ENCODE measurements at places on chromosomes 11 and 22.
A peak's percentile ranks its signal among the peaks of the same experiment; 100 is the strongest.

- DNase-seq: no peak
These were observed 103.2 kb downstream of the ZBTB16 start for GRCh38 chr11:114162719-114163123.

- DNase-seq: no peak
These were observed 6.8 kb downstream of the SLC35F2 start for GRCh38 chr11:107851704-107852310.

DNA sequence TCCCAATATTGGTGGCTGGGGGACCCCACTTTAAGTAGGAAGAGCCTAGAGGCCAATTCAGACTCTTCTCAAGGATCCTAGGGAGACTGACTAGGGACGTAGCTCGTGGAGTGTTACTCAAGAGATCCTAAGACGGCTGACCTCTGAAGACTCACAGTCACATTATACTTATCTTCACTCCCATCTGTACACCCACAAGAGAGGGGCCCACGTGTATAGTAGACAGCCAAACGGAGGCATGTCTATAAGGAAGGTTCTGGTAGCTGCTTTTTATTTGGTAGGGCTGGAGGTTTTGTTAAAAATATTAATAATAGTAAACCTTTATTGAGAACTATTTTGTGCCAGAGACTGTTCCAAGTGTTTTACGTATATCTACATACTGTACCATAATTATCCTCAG, 22.9 kb upstream of the APOA1 start:
- DNase-seq: no peak

DNA sequence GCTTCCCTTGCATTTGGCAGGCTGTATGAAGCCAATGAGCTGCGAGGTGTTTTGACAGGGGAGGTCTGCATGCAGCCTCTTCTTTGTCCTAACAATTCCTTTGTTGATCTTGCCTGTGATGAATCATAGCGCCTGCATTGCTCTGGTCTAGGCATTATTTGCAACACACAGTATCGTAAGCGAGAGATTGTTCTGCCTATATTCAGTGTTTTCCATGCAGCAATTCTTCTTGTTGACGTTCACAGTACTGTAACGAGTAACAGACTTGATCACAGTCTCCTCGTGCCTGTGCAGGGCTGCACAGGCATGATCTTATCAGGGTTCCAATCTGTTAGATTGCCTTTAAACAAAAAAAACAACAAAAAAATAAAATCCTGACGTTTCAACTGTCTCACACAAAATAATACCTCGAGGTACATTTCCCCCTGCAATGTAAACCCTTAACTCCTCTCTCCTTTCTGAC, 13.9 kb upstream of the ADSL start:
- DNase-seq: peak; percentile 37

DNA sequence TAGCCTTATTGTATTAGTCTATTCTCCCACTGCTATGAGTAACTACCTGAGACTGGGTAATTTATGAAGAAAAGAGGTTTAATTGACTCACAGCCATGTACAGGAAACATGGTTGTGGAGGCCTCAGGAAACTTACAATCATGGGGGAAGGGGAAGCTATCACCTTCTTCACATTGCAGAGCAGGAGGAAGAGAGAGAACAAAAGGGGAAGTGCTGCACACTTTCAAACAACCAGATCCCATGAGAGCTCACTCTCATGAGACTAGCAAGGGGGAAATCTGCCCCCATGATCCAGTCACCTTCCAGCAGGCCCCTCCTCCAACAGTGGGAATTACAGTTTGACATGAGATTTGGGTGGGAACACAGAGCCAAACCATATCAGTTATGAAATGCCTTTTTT, 179.4 kb downstream of the ARHGAP42 start:
- DNase-seq: no peak

- DNase-seq: peak; percentile 89
These were observed 9.7 kb downstream of the FXYD2 start for GRCh38 chr11:117814766-117815261.

GRCh38 chr11:8186429-8186828, 17.6 kb upstream of the RIC3 start:
- no peak for DNase-seq

DNA sequence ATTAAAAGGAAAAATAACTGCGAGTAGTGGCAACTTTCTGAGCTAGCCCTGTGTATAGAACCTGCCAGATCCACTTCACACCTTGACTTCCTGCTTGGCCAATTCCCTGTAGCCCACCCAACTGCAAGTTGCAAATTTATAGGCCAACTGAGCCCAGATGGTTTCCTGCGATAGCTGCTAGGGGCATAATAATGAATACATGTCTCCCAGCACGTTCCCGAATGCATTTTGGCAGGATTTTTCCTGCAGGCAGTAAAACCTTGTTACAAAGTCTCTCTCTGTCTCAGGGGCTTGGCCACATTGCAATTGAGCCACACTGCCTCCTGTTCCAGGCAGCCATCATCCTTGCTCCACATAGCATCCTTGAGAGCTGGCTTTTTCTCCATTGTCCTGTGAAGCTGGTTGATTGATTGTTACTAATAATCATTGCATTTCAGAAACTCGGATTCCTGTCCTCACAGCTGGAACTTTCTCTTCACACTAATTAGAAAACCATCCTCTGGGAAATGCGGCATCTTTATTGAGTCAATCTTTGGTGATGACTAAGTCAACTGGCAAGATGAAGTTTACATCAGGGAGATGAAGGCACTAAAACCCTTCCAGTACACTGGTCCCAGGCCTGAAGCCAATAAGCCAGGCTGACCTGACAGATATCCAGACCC, 18.6 kb upstream of the LMO2 start:
- DNase-seq: no peak

DNA sequence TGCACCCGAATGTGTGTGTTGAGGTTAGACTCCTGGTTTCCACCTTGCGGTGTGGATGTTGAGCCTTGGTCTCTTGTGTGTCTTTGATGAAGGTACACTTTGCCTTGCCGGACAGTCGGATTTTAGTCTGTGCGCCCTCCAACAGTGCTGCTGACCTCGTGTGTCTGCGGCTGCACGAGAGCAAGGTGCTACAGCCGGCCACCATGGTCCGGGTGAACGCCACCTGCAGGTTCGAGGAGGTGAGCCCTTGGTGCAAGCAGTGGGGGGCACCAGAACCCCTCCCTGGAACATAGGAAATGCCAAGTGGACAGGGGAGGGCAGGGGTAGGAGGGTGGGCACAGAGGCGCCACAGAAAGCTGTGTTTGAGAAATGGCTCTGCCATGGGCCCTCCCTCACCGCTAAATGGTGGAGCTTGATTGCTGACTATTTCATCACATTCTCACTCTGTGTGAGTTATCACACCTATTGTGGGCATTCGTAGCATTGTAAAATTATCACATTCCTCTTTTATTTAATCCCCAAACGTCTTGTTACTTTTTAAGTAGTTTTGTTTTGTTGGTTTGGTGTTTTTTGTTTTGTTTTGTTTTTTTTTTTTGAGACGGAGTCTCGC, 26.4 kb upstream of the PANX2 start:
- no peak for DNase-seq

DNA sequence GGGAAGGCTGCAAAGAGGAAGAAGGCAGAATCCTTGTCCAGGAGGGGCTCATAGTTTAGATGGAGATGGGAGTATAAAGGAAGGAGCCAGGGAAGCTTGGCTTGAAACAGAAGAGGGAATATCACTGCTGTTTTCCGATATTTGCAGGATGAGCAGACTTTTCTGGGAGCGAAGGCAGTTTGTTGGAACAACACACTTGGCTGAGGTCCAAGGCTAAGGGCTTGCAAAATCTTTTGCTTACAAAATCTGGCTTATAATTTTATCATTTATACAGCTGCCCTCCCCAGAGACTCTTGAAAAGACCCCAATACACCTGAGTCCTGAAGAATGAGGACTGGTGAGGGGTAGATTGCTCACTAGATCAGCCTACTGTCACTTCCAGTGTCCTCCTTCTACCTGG, 174.8 kb downstream of the NELL1 start:
- no peak for DNase-seq

GRCh38 chr11:26150031-26150430, 181.9 kb upstream of the ANO3 start:
- no peak for DNase-seq

GRCh38 chr11:6911948-6912347, 8.9 kb upstream of the OR2D3 start:
- no peak for DNase-seq

DNA sequence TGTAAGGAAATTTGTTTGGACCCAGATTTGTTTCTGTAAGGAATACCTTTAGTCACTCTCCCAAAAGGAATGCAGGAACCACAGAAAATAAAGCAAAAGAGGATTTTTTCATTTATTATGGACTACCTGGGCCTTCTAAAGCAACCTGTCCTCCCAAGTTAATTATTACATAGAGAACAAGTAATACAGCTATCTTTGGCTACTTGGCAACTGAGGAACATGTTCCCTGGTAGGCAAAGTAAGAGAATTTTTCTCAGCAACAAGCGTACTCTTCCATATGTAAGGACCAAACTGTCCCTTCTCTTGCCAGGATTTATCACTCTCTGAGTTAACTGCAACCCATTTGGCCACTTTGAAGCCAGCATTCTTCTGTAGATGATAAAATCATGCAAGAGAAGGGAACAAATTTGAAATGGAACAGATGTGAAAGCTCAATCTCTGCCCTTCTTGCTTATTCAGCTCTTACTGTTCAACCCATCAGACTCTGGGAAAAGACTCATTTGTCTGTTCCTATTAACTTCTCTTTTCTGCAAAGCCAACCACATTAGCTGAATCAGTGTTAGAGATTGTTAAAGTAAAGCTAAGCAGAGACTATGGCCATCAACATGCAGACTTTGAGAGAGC, 190.2 kb downstream of the SWAP70 start:
- DNase-seq: no peak

DNA sequence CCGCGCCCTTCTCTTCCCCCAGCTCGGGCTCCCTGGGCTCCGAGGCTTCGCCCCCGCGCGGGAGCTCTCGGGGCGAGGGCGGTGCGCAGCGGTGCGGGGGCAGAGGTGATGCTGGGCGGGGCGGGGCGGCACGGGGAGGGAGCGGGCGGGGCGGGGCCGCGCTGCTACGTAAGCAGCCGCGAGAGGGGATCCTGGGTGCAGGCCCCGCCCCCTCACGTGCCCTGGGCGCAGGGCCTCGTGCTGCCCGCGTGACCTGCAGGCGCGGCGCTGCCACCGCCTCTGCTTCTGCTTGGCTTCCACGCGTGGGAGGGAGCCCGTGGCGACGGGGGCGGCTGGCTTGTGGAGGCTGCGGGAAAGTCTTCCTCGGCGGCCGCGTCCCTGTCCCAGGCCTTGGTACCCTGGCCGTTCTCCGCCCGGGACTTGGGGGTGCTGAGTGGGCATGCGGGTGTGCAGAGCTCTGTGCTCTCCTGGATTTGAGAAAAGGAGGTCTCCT, 132.6 kb upstream of the HSD17B12 start:
- peak; percentile 23 for DNase-seq

GRCh38 chr11:2945757-2946287, 16.6 kb upstream of the PHLDA2 start:
- DNase-seq: no peak

- no peak for DNase-seq
These were observed 5.9 kb upstream of the TSKU start for GRCh38 chr11:76777305-76777704.

DNA sequence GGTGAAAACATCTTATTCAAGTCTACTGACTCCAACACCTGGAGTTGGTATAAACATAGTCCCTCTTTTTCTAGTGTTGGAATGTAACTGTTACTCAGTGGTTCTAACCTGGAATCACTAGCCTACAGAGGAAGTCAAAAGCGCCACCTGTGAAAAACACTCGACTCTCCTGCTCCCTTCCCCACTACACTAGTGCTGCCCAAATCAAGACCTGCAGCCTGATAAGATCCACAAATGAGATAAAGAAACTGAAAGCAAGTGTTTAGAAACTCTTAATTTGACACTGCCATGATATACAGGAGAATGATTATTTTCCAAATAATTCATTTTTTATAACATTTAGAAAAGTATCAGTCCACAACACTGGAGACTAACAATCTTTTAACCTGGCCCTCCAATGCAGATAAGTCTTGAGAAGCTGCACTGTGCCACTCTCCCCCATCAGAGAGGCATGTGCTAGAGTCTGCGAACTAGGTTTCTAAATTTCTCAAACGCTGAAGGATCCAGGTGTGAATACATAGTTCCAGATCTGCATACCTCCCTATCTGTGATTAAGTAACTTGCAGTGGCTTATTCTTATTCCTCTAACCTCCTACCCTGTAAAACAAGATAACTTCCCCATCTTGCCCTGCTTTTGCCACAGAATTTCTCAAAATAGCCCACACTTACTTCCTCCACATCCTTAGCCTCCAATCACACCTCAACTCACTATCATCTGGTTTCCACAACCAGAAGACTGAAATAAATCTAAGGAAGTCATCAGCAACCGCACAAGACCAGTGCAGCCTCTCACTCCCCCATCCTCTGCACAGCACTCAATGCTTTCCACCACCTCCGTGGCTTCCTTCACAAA, 88.1 kb downstream of the RRAS2 start:
- peak; percentile 44 for DNase-seq

DNA sequence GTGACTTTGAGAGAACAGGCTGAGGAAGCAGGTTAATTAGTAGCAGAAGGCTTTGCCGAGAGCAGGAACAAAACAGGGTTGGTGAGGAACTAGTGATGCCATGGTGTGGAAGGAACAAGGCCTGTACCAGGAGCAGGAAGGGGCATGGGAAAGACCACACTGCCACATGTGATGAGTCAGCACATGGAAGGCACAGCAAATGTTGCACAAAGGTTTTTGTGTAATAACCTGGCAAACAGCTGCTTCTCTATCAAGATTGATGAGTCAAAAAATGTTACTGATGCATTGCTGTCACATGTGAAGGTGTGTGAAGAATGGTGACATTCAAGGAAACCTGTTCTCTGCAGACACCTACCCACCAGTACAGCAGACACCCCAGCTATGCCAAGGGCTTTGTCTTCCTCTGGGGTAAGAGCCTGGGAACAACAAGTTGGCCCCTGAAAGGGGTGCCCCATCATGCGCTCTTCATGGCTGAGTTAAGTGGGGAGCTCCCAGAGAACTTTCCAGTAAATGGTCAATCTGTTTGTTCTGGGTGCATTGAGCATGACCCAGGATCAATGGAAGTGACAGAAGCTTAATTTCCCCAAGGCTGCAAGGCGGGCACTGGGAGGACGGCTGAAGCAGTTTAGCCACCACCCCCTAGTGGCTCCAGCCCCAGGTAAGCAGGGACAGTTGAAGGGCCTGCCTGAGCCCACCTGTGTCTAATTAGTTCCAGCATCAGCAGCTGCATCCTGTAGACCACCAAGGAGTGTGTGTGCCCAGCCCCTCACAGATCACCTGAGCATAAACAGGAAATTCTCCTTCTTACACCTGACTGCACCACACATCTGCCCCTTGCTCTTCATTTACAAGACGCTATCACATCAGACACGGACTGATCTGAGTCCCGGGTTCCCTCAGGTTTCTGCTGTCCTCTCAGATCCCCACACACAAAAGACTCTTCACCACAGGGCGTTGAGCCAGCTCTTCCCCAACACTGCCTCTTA, 47.6 kb downstream of the GGTLC2 start:
- no peak for DNase-seq

- DNase-seq: no peak
These were observed 227.9 kb downstream of the BLID start for GRCh38 chr11:121887976-121888557.

DNA sequence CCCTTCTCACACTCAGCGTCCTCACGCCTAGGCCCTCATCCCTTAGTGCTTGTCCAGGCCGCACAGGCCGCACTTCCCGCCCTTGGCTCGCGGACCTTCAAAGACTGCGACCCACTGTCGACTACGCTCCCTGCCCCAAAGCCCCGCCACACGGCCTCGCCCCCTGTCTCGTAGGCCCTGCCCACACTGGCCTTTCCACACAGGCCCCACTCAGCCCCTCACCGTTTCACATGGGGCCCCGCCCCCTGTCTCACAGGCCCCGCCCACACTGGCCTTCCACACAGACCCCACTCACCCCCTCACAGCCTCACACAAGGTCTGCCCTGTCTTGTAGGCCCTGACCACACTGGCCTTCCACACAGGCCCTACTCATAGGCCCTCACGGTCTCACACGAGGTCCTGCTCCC, 11.0 kb downstream of the NRXN2 start:
- DNase-seq: no peak

Measured in activated CD4-positive, alpha-beta T cell treated with anti-CD3 and anti-CD28 coated beads for 36 hours (primary cell).